GM12891 (cell line): ENCODE measurements at places on chromosomes 2 and 18.

DNA sequence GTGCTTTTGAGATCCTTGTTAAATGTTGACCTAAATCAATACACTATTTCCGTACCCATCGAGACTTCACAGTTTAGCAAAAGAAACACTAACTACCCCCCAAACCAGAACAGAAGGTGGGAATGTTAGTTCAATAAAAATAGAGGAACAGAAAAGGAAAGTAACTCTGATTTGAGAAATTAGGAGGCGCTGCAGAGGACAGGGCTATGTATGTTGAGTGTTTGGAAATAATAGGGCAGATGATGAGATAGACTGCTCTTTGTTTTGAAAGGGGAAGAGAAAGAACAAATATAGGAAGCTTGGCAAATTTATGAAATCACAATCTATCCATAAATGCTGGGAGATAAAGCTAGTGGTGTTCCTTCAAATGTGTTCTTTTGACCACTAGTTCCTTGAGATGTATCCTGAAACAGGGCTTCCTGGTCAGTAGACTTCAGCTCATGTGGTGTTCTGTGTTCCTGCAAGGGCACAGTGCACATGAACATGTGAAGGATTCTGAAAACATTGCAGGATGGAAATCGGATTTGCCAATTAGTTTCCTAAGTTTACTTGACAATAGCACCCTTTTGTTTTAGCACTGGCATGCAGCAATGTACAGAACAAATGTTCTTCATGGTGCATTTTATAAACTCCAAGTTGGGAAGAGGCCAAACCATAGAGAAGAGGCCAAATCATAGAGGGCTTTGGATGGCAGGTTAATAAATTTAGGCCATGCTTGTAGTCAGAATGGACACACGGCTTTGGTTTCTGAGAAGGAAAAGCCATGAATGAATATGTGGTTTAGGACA lies 39.8 kb downstream of the RHBDD1 start:
- no peak for DNase-seq

GRCh38 chr2:227324642-227324994 lies 433 bp upstream of the MFF start:
- DNase-seq, result no peak

DNA sequence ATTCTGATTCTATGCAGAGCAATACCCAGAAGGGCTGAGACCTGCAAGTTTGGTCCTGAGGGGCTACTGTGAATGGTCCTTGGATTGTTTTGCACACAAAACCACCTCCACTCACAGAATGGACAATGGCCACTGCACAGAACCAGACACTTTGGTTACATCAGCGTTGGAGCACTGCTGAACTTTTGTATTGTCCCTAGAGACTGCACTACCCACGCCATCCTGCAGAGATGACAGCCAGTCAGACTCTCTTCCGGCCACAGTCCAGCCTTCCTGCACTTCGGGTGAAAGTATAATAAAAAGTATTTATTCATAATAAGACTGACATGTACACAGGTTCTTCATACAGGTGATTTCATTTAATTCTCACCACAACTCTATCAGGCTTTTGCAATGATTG lies 35.7 kb downstream of the CELF4 start:
- peak; percentile 55 for DNase-seq

GRCh38 chr18:55918444-55918843 lies 330.5 kb upstream of the TCF4 start:
- DNase-seq, result no peak

- DNase-seq, result no peak
Measured at GRCh38 chr2:11389052-11389420, 44.6 kb upstream of the ROCK2 start.

- no peak for DNase-seq
Measured at GRCh38 chr18:28884304-28884703, 707.4 kb upstream of the CDH2 start.

DNA sequence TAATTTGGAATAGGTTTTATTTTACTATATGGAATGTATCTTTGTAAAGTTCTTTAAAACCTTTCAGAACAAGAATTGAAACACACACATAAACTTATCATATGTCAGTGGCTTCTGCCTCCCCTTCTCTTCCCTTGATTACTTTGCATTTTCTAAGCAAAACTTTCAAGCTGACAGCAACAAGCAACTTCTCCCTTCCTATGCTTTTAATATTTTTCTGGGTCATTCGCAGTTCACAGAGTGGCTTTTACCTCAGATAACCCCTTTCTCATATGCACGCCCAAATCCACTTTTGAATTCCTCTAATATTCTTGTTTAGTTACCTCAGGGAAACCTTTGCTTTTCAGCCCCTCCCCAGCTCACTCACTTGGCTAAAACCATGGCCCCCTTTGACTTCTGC lies 36.7 kb upstream of the CDC42EP3 start:
- no peak for DNase-seq

- DNase-seq, result no peak
Measured at GRCh38 chr2:237466211-237466610, 20.8 kb upstream of the MLPH start.

GRCh38 chr2:6960659-6961058 lies 43.4 kb downstream of the RNF144A start:
- DNase-seq, result no peak

DNA sequence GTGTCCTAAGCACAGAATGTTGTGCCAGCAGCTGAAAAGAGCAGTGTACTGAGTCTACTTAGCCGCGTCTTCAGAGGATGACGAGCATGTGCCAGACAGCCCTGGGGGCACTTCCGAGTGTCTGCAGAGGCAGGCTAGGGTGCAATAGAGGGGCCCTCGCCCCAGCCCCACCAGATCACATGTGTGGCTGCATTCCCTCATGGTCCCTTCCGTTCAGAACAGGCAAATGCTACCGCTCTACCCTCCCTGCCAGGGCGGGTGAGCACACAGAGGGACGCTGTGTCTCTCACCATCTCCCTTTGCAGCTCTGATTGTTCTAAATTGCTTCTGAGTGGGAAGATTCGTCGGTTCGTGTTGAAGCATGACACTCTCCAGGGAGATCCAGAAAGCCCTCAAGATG lies 212.2 kb upstream of the RAB12 start:
- DNase-seq, result no peak

GRCh38 chr2:117853873-117854272 lies 39.4 kb downstream of the DDX18 start:
- DNase-seq, result no peak

DNA sequence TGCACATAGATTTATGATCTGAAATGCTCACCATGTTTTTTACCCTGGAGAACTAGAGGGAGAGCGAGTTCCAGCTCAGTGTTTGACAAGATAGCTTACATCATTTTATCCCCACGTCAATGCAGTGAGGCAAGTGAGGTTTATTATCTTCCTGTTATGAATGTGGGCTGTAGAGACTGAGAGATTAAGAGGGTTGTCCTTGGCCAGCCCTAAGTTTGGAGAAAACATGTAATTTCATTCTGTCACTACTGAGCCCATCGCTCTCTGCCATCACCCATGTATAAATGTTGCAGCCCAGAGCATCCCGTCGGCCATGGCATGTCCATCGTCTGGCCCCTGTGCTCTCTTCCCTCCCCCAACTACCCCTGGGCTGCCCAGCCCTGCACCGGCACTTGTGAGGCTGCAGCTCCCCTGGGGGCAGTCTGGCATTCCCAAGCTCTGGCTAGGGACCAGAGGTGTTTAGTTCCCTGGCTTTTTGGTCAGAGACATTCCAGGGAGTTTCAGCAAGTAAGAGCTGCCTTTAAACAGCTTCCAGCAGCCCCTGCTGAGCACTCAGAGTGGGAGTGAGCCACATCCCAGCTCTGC lies 136.7 kb downstream of the ANTXR1 start:
- no peak for DNase-seq

DNA sequence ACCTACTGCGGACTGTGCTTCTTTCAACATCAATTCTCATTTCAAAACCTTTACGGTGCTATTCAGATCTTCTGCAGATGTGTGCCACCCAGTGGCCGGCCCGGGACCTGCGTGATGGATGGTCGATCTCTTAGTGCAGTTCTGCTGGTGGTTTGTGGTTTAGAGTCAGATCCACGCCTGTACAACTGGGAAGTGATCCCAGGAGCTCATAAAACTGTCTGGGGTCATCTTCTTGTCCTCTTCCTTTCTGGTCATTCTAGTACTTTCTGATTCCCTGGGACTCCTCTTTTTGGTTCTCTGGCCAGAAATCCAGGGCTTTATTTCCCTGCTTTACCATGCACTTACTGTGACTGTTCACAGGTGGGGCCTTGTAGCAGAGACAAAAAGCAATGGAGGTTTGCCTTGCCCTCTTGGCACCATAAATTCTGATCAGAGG lies 15.8 kb upstream of the SELENOI start:
- peak; percentile 48 for DNase-seq

GRCh38 chr2:128566671-128567070 lies 248.0 kb upstream of the HS6ST1 start:
- DNase-seq, result no peak

- no peak for DNase-seq
Measured at GRCh38 chr2:236818281-236819045, 248.8 kb downstream of the ACKR3 start.

GRCh38 chr2:182952741-182953450 lies 85.4 kb downstream of the NCKAP1 start:
- DNase-seq, result no peak

- no peak for DNase-seq
Measured at GRCh38 chr2:16322308-16323125, 343.1 kb downstream of the CYRIA start.

- DNase-seq, result no peak
Measured at GRCh38 chr2:239211396-239212094, 189.3 kb downstream of the HDAC4 start.

- no peak for DNase-seq
Measured at GRCh38 chr2:59690849-59691248, 862.6 kb downstream of the BCL11A start.

DNA sequence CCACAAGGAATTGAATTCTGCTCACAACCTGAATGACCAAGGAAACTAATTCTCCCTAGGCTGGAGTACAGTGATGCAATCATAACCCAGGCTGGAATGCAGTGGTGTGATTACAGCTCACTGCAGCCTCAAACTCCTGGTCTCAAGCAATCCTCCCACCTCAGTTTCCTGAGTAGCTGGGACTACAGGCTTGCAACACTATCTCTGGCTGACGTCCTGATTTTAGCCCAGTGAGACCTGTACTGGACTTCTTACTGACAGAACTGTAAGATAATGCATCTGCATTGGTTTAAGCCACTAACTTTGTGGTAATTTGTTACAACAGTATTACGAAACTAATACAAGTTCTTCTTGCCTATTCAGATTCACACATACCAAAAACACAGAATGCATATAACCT lies 9.5 kb upstream of the KDSR start:
- DNase-seq, result no peak

GRCh38 chr2:151097128-151097527 lies 164.5 kb downstream of the RBM43 start:
- DNase-seq, result no peak

DNA sequence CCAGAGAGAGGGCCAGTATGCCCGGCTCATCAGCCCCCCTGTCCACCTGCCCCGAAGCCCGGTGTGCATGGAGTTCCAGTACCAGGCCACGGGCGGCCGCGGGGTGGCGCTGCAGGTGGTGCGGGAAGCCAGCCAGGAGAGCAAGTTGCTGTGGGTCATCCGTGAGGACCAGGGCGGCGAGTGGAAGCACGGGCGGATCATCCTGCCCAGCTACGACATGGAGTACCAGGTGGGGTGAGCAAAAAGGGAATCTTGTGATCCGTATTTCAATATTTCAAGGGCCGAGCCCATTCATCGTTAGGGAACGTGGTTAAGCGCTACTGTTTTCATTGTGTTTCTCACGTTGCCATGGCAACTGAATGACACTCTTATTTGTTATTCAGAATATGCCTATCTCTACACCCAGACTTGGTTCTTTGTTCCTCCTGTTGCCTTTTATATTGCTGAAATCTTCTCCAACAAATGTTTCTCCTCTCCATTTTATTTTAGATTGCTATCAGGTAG lies 81.5 kb downstream of the NRP2 start:
- DNase-seq, result no peak

DNA sequence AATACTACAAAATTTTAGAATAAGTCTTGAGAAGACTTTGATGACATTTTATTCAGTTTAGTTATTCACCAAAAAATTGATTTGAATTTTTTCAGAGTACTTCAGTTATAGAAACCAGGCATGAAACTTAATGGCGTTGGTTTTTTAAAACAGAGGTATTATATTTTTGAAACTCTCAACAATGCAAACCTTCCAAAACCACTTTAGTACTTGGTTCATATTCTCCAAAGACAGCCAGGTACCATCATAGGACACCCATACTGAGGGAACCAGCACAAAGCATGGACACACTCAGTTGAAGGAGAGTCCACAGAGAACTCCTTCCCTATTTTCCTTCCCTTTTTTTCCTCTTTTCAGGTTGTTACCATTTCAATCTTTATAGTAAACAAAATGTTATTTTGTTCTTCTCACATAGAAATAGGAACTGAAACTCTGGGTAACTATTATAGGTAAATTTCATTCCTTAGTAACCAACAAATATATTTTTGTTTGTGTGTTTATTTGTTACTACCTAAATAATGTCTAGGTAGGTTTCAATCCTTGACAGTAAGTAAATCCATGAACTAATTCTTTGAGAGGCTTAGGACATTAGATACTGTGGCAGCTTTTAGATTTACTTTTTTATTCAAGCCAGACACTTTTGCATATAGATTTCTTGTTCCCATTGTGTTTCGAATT lies 95.8 kb downstream of the TMEFF2 start:
- no peak for DNase-seq

- DNase-seq, result no peak
Measured at GRCh38 chr2:47414682-47415458, 11.9 kb downstream of the MSH2 start.

DNA sequence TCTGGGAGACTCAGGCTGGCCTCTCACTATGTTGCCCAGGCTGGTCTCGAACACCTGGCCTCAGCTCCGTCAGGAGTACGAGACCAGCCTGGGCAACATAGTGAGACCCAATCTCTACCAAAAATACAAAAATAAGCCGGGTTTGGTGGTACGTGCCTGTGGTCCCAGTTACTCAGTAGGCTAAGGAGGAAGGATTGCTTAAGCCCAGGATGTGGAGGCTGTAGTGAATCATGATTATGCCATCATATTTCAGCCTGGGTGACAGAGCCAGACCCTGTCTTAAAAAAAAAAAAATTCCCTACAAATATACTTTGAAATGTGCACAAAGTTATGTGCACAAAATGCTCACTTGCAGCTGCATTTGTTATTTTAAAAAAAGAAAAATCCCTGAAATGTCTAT lies 26.3 kb upstream of the AGAP1 start:
- no peak for DNase-seq

- no peak for DNase-seq
Measured at GRCh38 chr18:79809482-79810192, 11.9 kb downstream of the KCNG2 start.

- DNase-seq, result no peak
Measured at GRCh38 chr2:199757233-199757870, 93.6 kb downstream of the FTCDNL1 start.
